Activated T-helper 1 cell treated with anti-CD3 and anti-CD28 coated beads, Interleukin-12 subunit alpha, Interleukin-12 subunit beta, Interleukin-2, Interleukin-4 antibody, amounts not matched to agents 30 ng/mL and 10 ng/mL and 1 ng/mL, durations not matched to agents 14 hours and 24 hours and 36 hours (primary cell): ENCODE measurements at places on chromosomes 5 and 9. TPM values are rescaled to one million over a fixed set of nuclear protein-coding genes. Genes with fewer than 3 reads are reported as not detected.

Gene DMRT2
- 1.2 and 1.5 TPM in 2 replicates for total RNA-seq

Gene IFNA21
- total RNA-seq: not detected in 2 replicates

Gene RETREG1
- 22.4 and 22.5 TPM in 2 replicates for total RNA-seq

Gene PGM5
- total RNA-seq: not detected in 2 replicates

Gene ZNG1A
- 26.8 and 30.4 TPM in 2 replicates for total RNA-seq

Gene SPATA31D4
- not detected in 2 replicates for total RNA-seq

Gene PCDHGA7
- total RNA-seq: 0.16 and 0.22 TPM in 2 replicates

Gene NXNL2
- total RNA-seq: not detected in 2 replicates

Gene F2RL2
- not detected in 2 replicates for total RNA-seq

Gene AIF1L
- total RNA-seq: 0.34 and 0.51 TPM in 2 replicates

Gene PCDHB5
- not detected in 2 replicates for total RNA-seq
